ENCODE measurements at places on chromosomes 1 and 21.

DNA sequence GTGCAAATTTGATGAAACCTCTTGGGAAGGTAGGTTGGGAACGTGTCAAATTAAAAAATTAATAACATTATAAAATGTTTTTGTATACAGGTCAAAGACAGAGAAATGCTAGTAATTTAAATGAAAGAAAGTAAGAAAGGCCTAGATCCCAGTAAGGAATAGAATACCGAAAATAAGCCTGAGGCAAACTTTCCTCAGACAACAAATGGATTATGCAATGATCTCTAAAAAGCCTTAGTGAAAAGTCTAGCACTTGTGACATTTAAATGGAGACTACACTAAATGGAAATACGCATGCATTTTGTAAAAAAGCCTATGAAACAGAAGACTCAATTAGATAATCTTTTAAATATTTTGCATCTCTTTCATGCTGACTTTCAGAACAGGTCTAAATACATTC, 138.5 kb upstream of the ZNHIT6 start:
- DNase-seq = no peak

DNA sequence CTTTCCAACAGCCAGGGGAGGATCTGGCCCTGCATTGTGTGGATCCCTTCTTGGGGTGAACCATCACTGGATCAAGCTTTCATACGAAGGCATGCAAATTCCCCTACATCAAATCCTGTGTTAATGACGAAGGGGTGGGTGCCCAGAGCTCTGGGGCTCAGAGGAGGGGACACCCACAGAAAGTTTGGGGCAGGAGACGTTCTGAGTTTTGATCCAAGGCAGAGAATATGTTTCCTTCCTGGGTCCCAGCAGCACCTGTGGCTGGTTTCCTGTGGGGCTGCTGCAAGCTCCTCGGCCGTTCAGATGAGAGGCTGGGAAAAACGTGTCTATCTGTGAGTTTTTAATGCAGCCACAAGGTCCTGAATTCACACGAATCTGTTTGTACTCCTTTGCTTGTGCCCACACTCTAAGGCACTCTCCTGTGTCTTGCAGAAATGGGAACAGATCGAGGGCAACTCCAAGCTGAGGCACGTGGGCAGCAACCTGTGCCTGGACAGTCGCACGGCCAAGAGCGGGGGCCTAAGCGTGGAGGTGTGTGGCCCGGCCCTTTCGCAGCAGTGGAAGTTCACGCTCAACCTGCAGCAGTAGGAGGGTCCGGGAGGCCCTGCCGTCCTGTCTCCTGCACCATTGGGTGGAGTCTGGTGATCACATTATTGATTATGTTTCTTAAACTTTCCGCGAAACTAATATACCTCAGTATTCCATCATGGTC, 147.1 kb downstream of the PGBD5 start:
- DNase-seq = no peak

DNA sequence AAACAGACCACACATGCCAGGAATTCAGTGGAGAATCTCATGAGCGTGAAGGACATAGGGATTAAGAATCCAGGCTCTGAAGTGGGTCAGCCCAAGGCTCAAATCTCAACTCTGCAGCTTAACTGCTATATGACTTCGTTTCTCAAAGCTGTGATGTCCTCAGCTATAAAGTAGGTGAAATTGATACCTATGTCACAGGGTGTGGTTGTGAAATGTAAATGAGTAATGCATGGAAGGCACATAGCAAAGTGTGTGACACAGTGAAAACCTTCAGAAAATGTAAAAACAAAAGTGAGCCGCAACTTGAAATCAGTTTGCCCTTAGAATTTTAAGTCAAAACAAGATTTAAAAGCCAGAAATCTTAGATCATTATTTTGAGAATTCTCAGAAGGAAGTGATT, 145.7 kb upstream of the PRMT6 start:
- no peak for DNase-seq

GRCh38 chr1:92882819-92883218, 51.0 kb downstream of the RPL5 start:
- no peak for DNase-seq

DNA sequence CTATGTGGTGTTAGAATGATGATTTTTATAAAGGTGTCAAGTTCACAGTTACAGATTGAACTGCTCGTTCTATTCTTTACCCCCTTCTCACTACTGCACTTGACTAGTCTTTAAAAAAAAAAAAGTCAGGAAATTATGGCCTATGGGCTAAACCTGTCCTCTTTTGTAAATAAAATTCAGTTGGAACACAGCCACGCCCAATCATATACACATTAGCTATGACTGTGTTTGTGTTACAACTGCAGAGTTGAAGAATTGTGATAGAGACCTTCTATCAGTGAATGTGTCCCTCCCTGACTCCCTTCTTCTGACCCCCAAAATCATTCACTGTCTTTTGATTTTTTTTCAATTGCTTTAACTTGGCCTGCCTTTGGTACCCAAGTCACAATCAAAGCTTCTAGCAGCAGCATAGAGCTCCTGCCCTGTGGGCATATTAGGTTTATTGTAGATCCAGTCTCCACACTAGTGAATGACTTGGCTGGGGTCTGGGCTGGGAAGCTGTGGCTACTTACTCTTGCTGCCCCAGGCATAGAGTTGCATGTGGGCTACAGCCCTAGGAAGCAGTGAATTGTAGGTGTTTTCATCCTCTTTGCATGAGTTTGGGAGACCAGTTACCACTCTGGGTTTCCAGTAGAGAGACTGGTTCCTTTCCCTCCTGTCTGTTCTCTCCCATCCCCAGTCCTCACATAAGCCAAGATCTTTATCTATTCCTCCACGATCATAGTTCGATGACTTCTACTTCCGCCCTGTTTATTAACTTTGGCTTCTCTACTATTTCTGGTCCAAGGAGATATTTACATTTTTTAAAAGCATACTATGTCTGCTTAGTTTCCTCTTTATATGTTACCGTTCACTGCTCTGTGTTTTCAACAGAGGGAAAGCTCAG, 249.9 kb downstream of the FMN2 start:
- no peak for DNase-seq

DNA sequence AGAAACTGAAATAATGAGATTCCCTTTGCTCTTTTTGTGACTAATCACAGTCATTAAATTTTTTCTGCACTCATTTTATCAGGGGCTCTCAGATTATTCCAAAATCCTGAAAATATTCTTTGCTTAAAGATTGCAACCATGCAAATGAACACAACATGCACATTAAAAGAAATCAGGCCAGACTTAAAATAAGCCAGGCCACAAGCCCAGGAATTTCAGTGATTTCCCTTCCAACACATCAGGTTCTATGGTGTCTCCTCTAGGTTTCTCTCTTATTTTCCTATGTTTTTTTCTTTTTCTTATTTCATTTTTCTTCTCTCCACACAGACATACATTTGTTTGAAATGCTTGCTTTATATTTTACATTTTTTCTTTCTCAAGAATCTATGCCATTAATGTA, 65.3 kb downstream of the NIBAN1 start:
- DNase-seq = no peak

DNA sequence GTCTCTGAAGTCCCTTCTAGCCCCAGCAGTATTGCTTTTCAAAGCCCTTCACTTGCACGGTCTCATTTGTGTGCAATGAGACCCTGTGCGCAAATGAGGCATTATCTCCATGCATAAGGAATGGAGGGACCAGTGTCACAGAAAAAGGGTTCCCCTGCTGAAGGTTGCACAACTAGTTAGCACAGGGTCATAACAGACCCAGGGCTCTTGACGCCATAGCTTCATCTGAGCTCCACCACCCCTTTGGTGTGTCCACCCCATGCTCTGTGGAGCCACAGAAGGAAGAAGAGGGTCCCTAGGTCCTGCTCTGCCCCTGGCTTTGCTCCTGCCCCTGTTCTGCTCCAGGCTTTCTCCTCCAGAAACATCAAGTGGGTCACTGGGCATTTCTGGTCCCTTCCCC, 12.6 kb downstream of the SH2D2A start:
- DNase-seq = no peak

DNA sequence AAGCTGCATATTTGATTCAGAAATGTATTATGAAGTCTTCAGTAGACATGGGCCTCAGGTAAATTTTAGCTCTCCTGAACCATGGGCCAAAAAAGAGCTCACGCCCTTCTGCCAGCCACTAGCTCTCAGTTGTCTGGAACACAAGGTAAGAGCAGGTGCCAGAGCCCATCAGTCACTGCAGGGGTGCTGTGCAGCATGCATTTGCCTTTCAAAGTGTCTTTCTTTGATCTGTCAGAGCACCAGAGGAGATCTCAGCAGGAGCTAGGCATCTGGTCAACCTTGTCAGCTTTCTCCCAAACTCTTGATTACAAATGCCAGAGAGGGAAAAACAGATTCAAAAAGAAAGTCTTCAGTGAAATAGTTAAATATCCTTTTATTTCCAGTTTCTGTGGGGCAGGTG, 332.3 kb downstream of the COL11A1 start:
- no peak for DNase-seq

GRCh38 chr21:34889320-34889675, 159.8 kb downstream of the RUNX1 start:
- DNase-seq = no peak

DNA sequence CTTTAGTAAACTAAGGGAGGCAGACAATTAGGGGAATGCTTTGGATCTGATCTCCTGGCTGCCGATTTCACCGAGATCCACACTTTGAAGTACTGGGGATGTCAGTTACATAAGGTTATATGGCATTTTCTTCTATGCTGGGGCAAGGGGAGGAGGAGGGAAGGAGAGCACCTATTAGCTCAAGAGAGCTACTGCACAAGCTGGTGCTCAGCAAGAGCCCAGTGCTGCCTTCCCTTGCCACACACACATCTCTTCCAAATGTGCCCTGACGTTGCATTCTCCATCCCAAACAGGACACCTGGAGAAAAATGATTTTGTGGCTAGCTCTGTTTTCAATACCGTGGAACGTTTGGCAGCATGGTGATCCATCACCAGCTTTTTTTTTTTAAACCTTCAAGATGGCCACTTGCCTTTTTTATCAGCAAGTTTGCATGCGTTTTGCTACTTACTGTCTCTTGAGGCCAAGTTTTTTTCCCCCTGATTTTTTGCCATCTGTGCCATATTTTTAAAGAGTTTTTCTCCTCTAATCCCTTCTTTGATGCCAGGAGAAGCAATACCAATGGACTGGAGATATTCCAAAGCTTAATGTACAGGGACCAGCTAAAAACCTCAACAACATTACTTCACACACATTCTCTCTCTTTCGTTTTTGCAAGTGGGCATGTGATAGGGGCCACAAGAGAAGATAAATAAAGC, 66.6 kb downstream of the PAPPA2 start:
- DNase-seq = no peak

GRCh38 chr1:42720868-42721267, 19.2 kb downstream of the CLDN19 start:
- DNase-seq = no peak

DNA sequence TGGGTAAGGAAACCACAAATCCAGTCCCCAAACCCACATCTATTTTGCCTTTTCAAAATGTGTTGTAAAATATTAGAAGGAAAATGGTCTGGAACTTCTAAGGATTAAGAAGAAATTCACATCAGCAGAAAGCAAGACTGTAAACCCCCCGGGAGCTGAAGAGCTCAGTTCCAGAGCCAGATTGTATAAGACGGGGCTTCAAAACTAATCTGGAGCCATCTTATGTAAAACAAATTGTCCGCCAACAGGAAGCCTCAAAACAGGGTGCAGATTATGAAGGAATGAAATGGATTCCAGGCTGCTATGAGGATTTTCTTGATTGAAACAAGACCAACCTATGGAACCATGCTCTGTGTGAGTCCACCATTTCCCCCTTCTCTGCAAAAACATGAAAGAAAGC, 25.1 kb upstream of the HUNK start:
- DNase-seq = no peak

DNA sequence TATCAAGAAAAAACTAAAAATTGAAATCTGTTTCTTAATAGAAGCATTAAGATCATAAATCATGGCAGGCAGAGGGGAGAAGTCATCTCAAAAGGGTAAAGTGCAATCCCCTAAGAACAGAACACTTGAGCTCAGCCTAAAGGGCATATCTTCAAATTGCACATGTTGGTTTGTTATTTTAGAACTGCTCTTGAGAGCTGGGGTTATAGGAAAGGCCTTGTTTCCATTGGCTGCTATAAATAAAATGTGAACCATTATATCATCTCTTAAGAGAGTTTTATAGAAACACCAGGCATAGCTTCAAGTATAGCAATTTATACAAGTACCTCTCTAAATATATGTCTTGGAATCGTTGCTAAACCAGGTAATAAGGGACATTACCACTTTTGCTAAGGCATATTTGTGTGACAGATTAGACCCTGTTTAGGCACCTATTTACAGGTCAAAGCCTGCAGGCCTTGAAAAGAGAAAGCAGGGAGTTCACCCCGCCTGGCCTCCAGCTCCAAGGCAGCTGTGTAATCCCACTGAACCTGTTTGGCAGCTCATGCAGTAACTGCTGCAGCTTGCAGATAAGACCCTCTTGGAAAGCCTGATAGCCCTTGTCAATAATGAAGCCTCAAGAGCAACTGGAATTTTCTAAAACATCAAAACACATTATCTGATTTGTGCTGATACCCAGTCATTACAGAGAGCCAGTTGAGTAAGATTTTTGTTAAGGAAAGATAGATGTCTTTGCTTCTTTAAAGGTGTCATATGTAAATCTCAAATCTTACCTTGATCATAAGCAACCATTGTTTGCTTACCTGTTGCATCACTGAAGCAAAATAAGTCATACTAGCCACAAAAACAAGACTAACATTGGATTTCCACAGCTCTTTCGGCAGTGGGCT, 24.2 kb upstream of the SYDE2 start:
- no peak for DNase-seq

- DNase-seq = no peak
Measured at GRCh38 chr1:31755850-31756492, 8.2 kb downstream of the ADGRB2 start.

- no peak for DNase-seq
Measured at GRCh38 chr1:208083715-208084085, 160.5 kb downstream of the PLXNA2 start.

DNA sequence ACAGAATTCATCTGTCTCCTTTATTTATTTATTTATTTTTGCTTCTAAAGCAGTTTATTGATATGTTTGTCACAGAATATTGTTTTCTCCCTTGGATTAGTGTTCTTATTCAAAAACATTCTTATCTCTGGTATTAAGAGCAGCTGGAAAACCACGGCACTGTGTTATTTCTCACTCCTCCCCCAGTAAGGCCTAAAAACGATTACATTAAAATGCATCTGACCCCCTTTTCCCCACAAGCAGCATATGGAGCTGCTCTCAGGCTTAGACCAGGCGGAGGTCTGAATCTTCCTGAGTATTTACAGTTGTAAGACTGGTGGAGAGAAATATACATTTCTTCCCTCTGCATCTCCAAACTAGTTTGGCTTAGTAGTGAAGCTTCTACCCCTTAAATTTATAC, 86.8 kb downstream of the HLX start:
- no peak for DNase-seq

GRCh38 chr1:115757856-115758255, 10.7 kb downstream of the CASQ2 start:
- DNase-seq = no peak

DNA sequence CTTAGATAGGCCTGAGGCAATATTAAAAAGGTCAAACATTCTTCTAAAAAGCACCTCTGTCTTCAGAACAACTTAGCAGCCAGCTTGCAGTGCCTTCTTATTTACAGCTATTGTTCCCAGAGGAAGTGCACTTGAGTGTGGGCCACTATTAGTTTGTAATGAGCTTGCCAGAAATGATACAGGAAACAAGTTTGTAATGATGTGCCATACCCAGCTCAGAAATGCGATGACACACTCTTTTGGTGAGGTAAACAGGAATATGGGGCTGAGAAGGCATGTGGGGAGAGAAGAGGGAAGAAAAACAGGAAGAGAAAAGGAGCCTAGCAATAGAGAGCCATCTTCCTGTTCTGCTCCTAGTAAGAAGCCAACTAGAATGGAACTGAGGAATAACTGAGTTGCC, 295.4 kb downstream of the AGBL4 start:
- DNase-seq = no peak

- DNase-seq = no peak
Measured at GRCh38 chr1:76136894-76137293, 62.3 kb downstream of the ST6GALNAC3 start.
